ENCODE measurements at places on chromosomes 1 and 21.

GRCh38 chr1:60213253-60213652 lies 139.7 kb upstream of the C1orf87 start:
- DNase-seq: no peak

GRCh38 chr1:180581635-180582039 lies 22.9 kb downstream of the OVAAL start:
- DNase-seq: no peak

- DNase-seq: no peak
These were observed 4.4 kb downstream of the S100A8 start for GRCh38 chr1:153386500-153386901.

DNA sequence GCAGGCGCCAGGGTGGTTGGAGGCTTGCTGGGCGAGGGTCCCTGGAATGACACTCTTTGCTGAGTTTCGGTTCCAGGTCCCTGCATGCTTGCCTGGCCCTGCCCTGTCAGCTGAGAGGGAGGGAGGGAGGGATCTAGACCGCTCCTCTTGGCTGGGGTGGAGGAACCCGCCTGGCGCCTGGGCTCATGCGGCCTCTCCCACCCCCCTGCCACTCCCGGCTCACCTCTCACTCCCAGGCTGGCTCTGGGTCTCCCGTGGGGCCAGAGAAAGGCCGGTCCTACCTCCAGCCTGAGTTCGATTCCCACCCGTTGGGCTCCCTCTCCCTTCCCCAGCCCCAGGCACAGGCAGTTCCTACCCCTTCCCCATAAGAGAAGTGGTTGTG lies 19.0 kb upstream of the IFNLR1 start:
- DNase-seq: no peak

DNA sequence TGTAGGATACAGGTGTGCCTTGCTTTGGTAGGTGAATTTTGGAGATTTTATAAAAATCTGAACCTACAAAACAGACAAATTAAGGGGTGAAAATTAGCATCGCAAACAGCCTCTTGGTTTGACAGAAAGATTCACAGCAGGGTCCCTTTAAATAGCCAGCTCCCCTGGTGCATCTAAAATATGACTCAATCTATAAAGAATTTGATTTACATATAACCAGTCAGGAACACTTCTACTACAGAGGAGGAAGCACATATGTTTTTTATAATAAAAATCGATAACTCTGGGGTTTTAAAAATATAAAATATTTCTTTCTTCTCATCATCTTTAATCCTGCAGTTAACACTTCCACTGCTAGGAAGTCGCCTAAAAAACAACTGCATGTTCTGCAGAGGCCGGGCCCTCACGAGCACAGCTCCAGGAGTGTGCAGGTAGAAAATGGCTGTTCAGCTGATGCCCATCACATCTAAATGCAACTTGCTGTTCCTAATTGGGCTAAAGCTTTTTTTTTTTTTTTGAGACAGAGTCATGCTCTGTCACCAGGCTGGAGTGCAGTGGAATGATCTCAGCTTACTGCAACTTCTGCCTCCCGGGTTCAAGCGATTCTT lies 203.4 kb downstream of the HS2ST1 start:
- DNase-seq: peak; percentile 47

- no peak for DNase-seq
These were observed 24.7 kb upstream of the LRRN2 start for GRCh38 chr1:204709960-204710912.

- DNase-seq: no peak
These were observed 23.9 kb downstream of the CCN1 start for GRCh38 chr1:85604298-85604997.

GRCh38 chr1:63595435-63595834 lies 2.2 kb downstream of the PGM1 start:
- DNase-seq: no peak

DNA sequence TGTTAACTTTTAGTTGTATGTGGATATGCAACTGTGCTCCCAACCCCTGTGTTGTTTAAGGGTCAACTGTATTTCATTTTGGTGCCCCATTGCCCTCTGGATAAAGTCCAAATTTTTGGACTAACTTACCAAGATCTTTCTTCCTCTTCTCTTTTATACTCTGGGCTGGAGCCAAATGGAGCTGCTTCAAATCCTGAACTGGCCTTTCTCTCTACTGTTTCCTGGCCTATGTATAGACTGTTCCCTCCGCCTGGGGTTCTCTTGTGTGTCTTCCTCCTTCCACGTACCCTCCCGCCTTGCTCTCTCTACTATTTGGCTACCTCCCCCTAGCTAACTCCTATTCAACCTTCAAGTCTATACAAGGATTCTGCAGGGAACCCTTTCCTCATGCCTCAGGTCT lies 8.4 kb upstream of the CDC14A start:
- DNase-seq: no peak

DNA sequence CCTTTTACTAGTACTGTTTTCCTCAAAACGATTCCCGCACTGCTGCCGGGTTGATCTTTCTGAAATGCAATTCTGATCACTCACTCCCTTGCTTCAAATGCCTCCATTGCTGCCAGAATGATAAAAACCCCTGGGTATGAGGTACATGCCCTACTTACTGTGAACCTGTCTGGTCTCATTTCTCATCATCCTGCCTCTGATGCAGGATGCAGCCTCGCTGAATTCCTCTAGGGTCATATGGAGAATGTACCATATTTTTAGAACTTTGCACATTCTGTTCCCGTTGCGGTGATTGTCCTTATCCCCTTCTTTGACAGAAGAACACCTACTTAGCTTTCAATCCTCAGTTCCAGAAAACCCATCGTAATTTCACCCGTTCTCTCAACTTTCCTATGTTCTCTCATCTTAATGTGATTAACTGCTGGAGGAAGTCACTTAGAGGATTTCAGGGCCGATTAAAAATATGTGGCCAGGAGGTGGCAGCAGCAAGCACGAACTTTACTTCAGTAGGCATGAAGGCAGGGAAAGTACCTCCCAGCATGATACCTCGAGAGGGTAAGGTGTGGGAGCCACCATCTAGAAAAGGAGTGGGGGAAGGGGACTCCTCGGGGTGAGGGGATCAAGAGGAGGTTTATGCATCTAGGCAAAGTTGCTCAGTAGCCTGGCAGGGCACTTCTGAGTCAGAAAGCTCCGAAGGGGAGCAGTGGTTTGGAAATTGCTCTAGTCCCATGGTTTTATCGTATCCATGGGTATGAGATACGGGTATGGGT lies 361.5 kb upstream of the ZP4 start:
- DNase-seq: peak; percentile 11

- no peak for DNase-seq
These were observed 5.8 kb downstream of the PUSL1 start for GRCh38 chr1:1314237-1314586.

GRCh38 chr21:27047658-27048314 lies 80.9 kb upstream of the ADAMTS5 start:
- DNase-seq: peak; percentile 82

DNA sequence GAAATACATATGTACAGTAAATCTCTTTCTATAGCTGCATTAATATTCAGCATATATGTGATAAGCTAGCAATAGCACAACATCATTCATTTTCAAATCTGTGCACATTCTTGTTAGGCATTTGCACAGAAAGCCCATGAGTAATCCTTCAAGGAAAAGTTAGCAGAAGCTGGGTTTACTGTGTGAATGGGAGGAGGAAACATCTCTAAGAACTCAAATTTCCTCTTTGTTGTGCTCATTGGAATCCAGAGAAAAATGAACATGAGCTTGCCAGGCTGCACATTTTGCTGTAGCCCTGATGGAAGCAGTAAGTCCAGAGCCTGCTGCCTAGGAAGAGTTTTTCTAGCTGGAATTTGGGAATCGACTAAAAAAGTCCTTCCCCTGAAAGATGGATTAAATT lies 214.2 kb upstream of the FOXD3 start:
- no peak for DNase-seq

DNA sequence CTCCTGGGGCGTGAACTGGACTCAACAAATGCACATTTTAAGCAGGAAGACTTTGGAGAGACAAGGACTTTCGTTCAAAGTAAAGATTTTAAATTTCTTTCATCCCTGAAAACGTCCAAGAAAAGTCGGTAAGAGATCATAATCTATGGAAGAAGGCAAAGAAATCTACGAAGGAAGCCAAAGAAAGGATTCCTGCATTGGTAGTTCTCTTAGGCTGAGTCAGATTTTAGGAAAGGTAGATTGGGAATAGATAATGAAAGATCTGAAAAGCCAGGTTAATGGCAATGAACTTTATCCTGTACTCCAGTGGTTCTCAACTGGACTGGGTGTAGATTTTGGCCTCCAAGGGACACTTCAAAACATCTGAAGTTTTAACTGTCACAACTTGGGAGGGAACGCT lies 2.4 kb downstream of the IFT25 start:
- no peak for DNase-seq

DNA sequence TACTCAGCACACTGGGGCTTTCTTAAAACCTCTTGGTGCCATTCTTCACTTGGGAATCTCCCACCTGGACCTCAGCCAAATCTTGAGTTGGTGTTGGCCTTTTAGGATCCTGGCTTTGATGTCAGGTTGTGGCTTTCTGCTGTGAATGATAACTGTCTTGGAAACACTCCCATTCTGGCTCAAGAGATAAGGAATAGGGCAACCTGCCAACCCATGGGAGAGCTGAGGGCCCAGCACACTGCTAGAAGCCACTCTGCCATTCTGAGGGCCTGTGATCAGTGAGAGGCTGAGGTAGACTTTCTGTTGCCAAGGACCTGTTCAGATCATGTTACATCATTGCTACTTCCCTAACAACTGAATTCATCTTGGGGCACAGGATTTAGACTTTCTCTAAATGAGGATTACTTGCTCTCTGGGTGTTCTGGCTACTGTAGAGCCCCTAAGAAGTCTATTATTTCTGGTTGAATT lies 45.8 kb downstream of the TTC39A start:
- DNase-seq: no peak

DNA sequence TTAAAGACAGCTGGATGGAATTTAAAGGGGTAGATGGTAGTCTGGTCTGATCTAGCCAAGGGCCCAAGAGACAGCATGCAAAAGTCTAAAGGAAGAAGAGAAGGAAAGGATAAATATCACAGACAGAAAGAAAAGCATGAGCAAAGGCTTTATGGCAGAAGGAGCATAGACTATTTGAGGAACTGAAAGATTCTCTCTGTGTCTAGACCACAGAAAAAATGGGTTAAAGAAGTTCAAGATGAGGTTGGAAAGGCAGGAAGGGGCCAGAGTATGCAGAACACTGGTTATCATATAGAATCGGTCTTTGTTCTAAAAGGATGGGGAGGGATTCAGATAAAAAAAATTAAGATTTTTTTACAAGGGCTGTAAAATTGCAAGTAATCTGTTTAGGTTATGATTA lies 136.8 kb upstream of the SGIP1 start:
- DNase-seq: no peak

DNA sequence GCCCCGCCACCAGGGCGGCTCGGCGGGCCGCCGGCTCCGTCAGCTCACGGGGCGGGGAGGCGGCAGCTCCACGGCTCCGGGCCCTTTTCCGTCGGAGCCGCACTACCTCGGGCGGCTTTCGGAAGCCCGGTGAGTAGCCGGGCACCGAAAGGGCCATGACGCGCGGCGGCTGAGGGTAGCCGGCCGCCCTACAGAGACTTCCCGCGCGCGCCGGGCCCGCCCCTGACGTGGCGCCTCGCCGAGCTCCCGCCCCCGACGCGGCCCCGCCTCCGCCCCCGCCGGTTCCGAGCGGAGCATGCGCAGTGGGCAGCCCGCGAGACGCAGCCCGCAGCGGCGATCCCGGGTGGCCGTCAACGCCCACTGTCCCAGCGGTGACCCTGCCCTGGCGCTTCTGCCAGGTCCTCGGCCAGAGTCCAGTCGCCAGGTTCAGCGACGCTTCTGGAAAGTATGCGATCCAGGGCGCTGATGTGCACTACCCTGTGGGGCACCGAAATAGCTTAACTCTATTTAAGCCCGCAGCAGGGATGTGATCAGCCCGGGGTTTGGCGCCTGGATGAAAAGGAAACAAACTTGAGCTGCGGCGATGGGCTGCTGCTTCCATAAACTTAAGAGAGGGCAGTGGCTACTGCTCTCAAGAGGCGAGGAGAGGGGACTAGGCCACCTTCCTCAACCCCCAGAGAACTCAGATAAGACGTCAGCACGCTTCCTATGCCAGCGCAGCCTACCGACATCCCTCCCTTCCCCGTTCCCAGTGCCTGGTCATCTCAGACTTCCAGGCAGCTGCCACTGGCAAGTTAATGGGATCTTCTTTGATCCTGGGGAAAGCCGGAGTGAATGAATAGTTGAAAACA lies at the start of gene DONSON:
Gene DONSON (minus strand): TSS at position 200 of the 851 bp plus-strand sequence. CDS start 43 bp downstream, at position 157.
- peak; percentile 37 for DNase-seq

GRCh38 chr21:41681348-41681801 lies 85.5 kb downstream of the RIPK4 start:
- DNase-seq: no peak

GRCh38 chr1:57986432-57986831 lies 560.1 kb downstream of the OMA1 start:
- DNase-seq: no peak

GRCh38 chr1:119882132-119883049 lies 13.9 kb downstream of the ADAM30 start:
- no peak for DNase-seq

DNA sequence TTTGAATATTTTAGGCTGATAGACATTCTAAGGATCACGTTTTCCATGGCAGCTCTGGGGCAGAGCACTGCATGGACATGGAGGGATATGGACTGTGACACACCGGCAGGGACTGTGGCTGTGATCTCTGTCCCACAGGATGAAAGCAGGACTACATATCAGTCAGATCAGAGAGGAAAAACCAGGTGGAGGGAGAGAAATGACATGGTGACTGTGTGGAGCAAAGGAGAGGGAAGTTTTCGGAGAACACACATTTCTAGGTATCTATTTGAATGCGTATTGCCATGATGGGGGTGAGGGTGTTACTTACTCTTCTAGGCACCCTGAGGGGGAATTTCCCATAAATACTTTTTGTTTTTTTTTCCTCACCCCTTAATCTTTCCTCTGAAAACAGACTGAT lies 3.2 kb upstream of the CD1C start:
- no peak for DNase-seq

DNA sequence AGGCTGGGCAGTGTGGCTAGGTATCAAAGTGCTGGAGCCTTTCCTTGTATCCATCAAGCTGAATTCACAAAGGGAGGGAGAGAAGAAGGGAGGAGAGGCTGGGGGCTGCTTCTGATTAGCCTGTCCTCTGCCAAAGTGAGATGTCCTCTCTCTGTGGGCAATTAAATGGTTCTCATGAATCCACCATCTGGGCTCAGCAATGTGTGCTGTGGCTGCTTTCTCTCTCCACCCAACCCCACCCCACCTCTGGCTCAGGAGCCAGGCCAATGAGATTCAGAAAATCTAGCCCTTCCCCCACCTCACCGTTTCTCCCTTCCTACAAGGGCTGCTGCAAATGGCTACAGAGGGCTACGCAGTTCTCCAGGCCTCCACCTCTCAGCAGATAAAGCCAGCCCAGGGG lies 154.6 kb downstream of the TENT5C start:
- DNase-seq: no peak

Data from fibroblast of skin of left biceps (primary cell).